ENCODE measurements at places on chromosomes 6 and 20. TPM values are rescaled to one million over a fixed set of nuclear protein-coding genes. Genes with fewer than 3 reads are reported as not detected.

ANGPT4 gene
- 0.17 TPM for total RNA-seq

ZSCAN23 gene
- 3.1 TPM for total RNA-seq

TUBE1 gene
- total RNA-seq = 27.7 TPM

RAET1L gene
- not detected for total RNA-seq

HLA-DRA gene
- total RNA-seq = 4.4 TPM

VGLL2 gene
- 0.12 TPM for total RNA-seq

SIM1 gene
- total RNA-seq = 0.23 TPM

METTL24 gene
- total RNA-seq = not detected

RAB23 gene
- 16.0 TPM for total RNA-seq

ATF6B gene
- total RNA-seq = 21.7 TPM

MED23 gene
- 23.6 TPM for total RNA-seq

- no peaks in the 10 kb centered on the region for H3K36me3 ChIP-seq
- H3K27ac ChIP-seq = no peak overlapping the region
- H3K27me3 ChIP-seq = peaks cover 12% of the 10 kb centered on the region
- peaks cover 6% of the 10 kb centered on the region for H3K4me1 ChIP-seq
- H3K4me3 ChIP-seq = no peak overlapping the region
- DNase-seq = peak; percentile 48
Observed at GRCh38 chr20:32034581-32035425, 17.2 kb upstream of the HCK start.

DNA sequence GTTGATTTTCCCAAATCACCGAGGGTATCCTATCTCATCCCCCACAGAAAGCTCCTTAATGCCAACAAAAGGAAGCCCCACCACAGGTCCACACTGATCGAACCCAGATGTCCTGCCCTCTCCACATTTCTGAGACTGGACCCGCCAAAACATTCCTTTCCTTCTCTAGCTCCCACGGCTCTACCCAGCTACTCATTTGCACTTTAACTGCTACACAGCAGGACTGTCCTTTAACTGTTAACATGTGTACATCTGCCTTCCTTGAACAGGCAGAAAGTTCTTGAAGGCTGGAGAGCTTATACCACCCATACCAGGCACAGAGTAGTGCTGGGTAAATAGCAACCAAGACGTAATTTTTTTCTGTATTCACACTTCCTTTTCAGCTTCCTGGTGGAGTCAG lies 68.6 kb downstream of the TRMT6 start:
- H3K27ac ChIP-seq = no peak overlapping the region
- H3K4me3 ChIP-seq = no peak overlapping the region
- DNase-seq = peak; percentile 24
- H3K27me3 ChIP-seq = no peaks in the 10 kb centered on the region

GRCh38 chr6:53412751-53413150 lies 64.0 kb upstream of the ELOVL5 start:
- H3K36me3 ChIP-seq = no peaks in the 10 kb centered on the region
- no peak for DNase-seq
- H3K4me3 ChIP-seq = no peak overlapping the region
- no peak overlapping the region for H3K27ac ChIP-seq

GRCh38 chr6:142952614-142953013 lies 7.6 kb upstream of the HIVEP2 start:
- no peak overlapping the region for H3K27ac ChIP-seq
- peaks cover 16% of the 10 kb centered on the region for H3K4me1 ChIP-seq
- peaks cover 19% of the 10 kb centered on the region for H3K27me3 ChIP-seq
- H3K4me3 ChIP-seq = no peak overlapping the region

DNA sequence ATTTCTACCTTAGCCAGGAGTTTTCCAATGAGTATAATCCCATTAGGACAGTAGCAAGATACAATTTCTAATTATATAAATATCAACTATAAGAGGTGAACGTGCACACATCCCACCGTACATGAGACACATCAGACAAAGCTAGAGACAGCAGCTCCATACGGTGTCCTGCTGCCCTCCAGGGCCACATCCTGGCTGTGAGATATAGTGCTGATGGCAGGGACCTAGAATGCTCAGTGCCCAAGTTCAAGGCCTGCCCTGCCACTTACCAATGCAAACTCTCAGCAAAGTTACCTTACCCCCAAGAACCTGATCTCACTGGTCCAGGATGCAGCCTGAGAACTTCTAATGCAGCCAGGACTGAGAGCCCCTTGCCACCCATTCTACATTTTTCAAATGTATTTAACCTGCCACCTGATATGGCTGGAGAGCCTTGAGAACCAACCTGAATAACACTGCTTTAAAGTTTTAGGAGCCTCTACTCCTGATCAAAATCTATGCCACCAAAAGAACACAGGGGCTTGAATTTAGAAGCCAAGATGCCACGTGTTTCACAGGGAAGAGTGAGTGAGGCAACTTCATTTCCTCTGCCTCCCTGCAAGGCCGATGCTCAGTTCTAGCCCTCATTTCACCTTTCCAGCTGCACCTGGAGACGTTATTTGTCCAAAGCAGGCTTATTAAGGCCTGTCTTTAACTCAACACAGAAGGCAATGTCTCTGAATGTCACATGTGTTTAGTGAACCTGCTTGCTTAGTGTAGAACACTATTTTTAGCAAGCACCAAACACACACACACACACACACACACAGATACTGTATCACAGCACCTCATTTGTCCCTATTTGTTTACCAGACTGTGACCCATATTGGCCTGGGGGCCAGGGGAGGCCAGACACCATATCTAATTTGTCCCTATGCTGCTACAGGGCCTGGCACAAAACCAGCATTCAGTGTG lies 6.1 kb downstream of the NFATC2 start:
- H3K4me3 ChIP-seq = no peak overlapping the region
- H3K27ac ChIP-seq = no peak overlapping the region
- H3K4me1 ChIP-seq = no peaks in the 10 kb centered on the region
- H3K36me3 ChIP-seq = no peaks in the 10 kb centered on the region
- peaks cover 1% of the 10 kb centered on the region for H3K27me3 ChIP-seq

- no peaks in the 10 kb centered on the region for H3K36me3 ChIP-seq
- H3K27me3 ChIP-seq = no peaks in the 10 kb centered on the region
- no peak for DNase-seq
Observed at GRCh38 chr6:111338843-111339242, 144.2 kb downstream of the REV3L start.

GRCh38 chr6:158751921-158752320 lies 67.2 kb downstream of the EZR start:
- no peak overlapping the region for H3K4me3 ChIP-seq
- peaks cover 8% of the 10 kb centered on the region for H3K4me1 ChIP-seq
- no peak overlapping the region for H3K27ac ChIP-seq
- H3K36me3 ChIP-seq = no peaks in the 10 kb centered on the region
- DNase-seq = no peak
- no peaks in the 10 kb centered on the region for H3K27me3 ChIP-seq

DNA sequence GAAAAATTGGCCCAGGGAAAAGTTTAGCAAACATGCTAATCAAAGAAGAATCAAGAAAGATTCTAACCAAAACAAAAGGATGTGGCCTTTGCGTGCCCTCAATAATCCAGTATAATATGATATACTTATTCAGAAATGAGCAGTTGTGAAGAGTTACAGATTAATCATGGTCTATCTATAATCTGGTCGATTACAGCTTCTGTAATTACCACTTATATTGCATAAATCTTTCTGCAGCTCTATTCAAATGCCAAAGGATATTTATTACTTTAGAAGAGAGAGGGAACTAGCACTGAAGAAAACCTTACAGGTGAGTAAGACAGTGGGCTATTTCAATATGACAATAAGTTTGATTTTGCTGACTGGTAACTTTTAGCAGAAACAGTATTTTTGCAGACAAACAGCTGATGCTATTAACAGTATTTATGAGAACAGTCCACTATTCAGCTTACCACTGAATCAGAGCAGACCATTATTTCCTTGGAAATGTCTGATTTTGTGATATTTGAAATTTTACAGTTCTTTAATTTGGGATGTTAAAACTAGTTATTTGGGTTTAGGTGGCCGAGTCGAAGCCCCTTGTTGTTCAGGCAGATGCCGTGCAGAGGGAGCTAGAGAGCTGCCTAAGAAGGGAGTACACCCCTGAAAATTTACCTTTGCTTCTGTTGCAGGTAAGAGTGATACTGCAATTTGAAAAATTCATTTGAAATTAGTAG lies 92.2 kb downstream of the CEP57L1 start:
- no peaks in the 10 kb centered on the region for H3K27me3 ChIP-seq
- no peak overlapping the region for H3K4me3 ChIP-seq
- 0 out of 2 replicates have a peak, but pooled peaks cover 3% of the 10 kb centered on the region for H3K36me3 ChIP-seq
- no peaks in the 10 kb centered on the region for H3K4me1 ChIP-seq
- DNase-seq = peak; percentile 82
- H3K27ac ChIP-seq = no peak overlapping the region

GRCh38 chr6:133157995-133158394 lies 83.2 kb upstream of the EYA4 start:
- no peaks in the 10 kb centered on the region for H3K27me3 ChIP-seq
- H3K27ac ChIP-seq = no peak overlapping the region
- no peak for DNase-seq
- no peaks in the 10 kb centered on the region for H3K4me1 ChIP-seq

- H3K27me3 ChIP-seq = no peaks in the 10 kb centered on the region
- H3K27ac ChIP-seq = no peak overlapping the region
- H3K4me1 ChIP-seq = no peaks in the 10 kb centered on the region
- no peak for DNase-seq
- no peak overlapping the region for H3K4me3 ChIP-seq
Observed at GRCh38 chr6:77326711-77327110, 136.6 kb downstream of the HTR1B start.

- no peak for DNase-seq
- no peaks in the 10 kb centered on the region for H3K4me1 ChIP-seq
- H3K27ac ChIP-seq = no peak overlapping the region
- H3K36me3 ChIP-seq = no peaks in the 10 kb centered on the region
- H3K4me3 ChIP-seq = no peak overlapping the region
- no peaks in the 10 kb centered on the region for H3K27me3 ChIP-seq
Observed at GRCh38 chr6:124719913-124720312, 242.3 kb upstream of the RNF217 start.

DNA sequence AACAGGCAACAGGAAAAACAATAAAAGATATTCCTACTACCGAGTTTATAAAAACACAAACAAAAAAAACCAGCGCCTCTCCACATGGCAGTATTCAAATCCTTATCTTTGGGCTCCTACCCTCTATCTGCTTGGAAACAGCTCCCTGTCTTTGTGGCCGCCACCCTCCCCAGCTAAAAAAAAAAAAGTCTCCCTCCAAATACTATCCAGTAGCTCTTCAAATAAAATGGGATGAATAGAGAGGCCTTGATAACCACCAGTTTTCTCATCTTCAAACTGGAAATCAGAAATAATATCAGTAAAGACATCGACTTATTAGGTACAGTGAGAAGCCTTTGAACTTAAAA lies 96.2 kb downstream of the PSMG4 start:
- no peaks in the 10 kb centered on the region for H3K27me3 ChIP-seq
- no peak for DNase-seq
- 0 out of 2 replicates have a peak overlapping the region, but pooled peaks have one; percentile 94 for H3K27ac ChIP-seq
- H3K4me1 ChIP-seq = peaks cover 42% of the 10 kb centered on the region
- H3K4me3 ChIP-seq = no peak overlapping the region

DNA sequence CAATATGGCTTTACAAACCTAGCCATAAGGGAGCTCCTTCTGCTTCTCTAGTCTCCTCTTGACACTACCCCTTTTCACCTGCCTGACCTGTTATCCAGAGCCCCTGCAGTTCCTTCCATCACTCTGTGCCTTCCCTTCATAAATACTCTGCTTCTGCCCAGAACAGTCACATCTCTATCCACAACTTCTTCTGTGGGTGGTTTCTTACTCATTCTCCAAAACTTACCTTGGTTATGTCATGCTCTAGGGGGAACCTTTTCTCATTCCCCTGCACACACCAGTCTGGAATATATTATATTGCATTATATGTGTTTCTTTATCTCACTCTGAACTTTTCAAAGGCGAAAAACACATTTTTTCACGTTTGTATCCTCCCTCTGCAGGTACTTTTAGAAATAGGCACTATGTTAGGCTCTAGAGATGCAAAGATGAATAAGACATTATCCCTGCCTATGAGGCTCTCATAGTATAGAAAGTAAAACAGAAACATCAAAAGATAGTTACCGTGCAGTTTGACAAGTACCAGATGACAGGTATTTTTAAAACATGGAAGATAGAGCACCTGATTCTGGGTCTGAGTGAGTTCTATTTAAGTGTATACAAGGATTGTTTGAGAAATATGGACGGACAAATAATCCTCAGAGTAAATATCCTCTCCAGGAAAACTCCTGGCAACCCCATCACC lies 51.5 kb downstream of the AIG1 start:
- H3K4me3 ChIP-seq = no peak overlapping the region
- no peak overlapping the region for H3K27ac ChIP-seq
- H3K36me3 ChIP-seq = no peaks in the 10 kb centered on the region
- DNase-seq = no peak

DNA sequence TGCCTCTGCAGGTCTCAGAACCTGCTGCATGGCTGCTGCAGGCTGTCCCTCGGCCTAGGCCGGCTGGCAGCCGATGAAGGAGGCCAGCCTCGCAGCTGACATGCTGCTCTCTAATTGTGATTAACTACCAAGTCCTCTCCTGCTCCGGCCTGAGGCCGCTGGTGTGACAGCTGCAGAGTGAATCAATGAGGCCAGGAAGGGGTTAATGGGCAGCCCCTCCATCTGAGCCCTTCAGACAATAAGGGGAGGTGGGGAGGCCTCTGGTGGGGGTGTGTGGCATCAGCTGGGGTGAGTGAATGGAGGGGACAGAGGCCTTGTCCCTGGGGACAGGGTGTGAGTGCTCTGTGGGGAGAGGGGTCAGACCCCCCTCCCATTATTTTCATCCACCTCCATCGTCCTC lies 34.4 kb downstream of the SLC52A3 start:
- H3K36me3 ChIP-seq = no peaks in the 10 kb centered on the region
- peaks cover 2% of the 10 kb centered on the region for H3K4me1 ChIP-seq
- H3K27me3 ChIP-seq = peaks cover 5% of the 10 kb centered on the region
- H3K4me3 ChIP-seq = no peak overlapping the region
- H3K27ac ChIP-seq = no peak overlapping the region

DNA sequence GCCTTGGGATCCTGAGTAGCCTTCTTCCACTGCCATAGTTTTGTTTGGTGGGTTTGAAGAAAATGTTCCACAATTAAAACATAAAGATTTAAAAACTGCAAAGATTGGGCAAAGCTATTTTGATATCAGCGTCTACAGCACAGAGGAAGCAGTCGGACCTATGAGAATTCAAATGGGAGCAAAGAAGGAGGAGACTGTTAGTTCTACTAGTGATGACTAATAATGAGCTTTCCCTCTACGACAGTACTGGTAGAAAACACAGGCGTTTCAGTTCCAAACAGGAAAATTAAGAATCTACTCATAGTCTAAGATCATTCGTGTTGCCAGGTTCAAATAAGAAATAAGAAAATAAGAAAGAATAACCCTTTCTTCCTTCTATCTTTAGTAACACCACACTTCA lies 121.2 kb downstream of the INSM1 start:
- peaks cover 41% of the 10 kb centered on the region for H3K4me1 ChIP-seq
- no peak overlapping the region for H3K27ac ChIP-seq
- H3K27me3 ChIP-seq = no peaks in the 10 kb centered on the region
- no peak overlapping the region for H3K4me3 ChIP-seq

GRCh38 chr6:43963203-43963602 lies 164.0 kb downstream of the MRPL14 start:
- H3K4me3 ChIP-seq = no peak overlapping the region
- H3K27me3 ChIP-seq = no peaks in the 10 kb centered on the region
- 0 out of 2 replicates have a peak, but pooled peaks cover 7% of the 10 kb centered on the region for H3K4me1 ChIP-seq
- H3K27ac ChIP-seq = no peak overlapping the region
- H3K36me3 ChIP-seq = no peaks in the 10 kb centered on the region
